Renal cortex interstitium (tissue), 15 donors: ENCODE measurements at places on chromosomes 1 and 21. TPM values are rescaled to one million over a fixed set of nuclear protein-coding genes. Genes with fewer than 3 reads are reported as not detected.

GRCh38 chr1:8018492-8019228, 7.4 kb downstream of the ERRFI1 start:
- DNase-seq, result no peak

PADI4 gene
- polyA plus RNA-seq, result 0.81 TPM

GRCh38 chr1:66371233-66372005, 162.5 kb upstream of the SGIP1 start:
- no peak for DNase-seq

- no peak for DNase-seq
These were observed 187.7 kb upstream of the ADAMTS5 start for GRCh38 chr21:27154451-27155129.

DNA sequence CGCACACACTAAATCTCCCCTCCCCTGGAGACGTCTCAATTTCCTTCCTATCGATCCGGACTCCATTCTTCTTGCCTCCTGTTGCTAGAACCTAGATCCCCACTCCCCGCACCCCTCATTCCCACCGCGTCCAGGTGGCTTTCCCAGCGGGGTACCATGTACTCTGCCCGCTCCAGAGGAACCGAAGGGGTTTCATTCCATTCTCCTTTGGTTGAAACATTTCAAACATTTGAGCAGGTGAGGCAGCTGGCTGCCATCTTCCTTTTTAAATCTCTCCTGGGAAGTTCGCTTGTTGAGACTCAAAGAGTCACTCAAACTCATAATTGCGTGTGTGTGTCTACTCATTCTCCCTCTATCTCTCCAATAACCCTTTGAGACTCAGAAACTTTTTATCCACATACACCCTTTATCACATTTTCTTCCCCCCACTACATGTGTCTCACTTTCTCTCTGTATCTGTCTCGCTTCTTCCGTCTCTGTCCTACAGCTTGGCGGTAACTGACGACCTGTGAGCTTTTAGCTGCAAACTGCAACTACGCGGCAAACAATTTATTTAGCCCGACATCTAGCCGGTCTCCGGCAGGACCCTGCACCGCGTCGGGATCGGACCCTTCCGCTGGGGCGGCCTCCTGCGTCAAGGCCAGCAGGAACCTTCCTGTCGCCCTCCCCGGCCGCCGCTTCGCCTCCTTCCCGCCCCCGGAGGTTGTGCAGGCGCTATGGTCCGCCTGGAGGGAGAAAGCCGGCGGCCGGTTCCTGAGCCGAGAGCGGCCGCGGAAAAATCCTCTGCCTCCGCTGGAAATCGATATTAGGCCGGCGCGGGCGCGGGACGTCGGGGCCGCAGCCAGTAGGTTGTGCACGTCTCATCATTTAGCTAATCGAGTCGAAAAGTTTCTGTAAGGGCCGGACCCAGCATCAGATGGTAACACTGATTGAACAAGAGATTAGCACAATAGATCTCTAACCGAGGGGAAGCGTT, 3.0 kb upstream of the FOXD3 start:
- DNase-seq, result no peak

- no peak for DNase-seq
These were observed 96.0 kb downstream of the NOS1AP start for GRCh38 chr1:162165528-162165927.

PTGS2 gene
- 0.53 TPM for polyA plus RNA-seq

DNA sequence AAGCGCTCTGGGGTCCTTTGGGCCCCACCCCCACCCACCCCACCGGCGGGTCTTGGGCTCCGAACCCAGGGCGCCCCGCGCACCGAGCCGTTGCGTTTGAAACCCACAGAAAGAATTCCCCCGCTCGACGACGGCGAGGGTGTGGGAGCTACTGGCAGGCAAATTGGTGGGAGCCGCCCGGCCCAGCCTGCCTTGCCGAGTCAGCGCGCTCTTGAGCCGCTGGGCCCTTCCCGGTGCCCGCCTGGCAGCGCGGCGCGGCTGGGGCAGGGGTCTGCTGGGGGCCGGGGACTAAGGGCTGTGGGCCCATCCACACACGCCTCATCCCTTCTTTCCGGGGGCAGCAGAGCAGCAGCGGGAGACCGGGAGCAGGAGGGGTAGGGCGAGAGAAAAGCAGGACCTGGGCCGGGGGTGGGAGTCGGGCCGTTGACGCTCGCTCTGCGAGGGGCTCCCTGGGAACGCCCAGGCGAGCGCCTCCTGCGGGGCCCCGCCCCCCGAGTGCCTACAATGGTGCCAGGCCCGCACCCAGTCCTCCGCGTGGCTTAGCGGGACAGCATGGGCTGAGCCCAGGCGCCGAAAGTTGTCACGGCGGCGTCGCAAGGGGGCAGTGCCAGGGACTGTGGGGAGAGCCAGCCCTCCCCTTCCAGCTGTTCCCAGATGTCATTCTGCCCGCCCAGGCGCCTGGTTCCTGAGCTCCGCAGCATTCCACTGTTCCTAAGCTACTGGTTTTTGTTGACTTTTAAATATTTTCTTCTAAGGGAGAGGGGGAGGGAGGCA, at the start of gene C1orf94:
Gene C1orf94, plus strand, starts transcription at position 78 of the 774 bp plus-strand sequence. CDS start 883 bp downstream, outside the sequence.
- no peak for DNase-seq

GRCh38 chr1:119646521-119647227, 1.4 kb downstream of the ZNF697 start:
- no peak for DNase-seq

DNA sequence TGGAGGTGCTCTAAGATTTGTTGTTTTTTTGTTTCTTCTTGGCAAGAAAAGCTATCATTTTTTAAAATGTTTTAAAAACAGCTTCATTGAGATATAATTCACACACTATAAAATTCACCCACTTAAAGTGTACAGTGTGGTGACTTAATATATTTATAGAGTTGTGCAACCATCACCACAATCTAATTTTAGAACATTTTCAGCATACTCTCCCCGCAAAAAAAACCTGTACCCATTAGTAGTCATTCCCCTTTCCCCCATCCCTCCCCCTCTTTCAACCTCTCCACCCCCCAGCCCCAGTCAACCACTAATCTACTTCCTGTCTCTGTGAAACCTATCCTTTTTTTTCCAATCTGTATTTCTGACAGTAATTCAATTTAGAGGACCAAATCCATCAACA, 30.6 kb downstream of the ZC3H11B start:
- no peak for DNase-seq

BTG3 gene
- polyA plus RNA-seq, result 44.0 TPM

- DNase-seq, result no peak
These were observed 652 bp downstream of the SNAPIN start for GRCh38 chr1:153659175-153659534.
